ENCODE measurements at places on chromosomes 3 and 15.

- DNase-seq = no peak
These were observed 405.8 kb downstream of the IGSF11 start for GRCh38 chr3:118628704-118629341.

DNA sequence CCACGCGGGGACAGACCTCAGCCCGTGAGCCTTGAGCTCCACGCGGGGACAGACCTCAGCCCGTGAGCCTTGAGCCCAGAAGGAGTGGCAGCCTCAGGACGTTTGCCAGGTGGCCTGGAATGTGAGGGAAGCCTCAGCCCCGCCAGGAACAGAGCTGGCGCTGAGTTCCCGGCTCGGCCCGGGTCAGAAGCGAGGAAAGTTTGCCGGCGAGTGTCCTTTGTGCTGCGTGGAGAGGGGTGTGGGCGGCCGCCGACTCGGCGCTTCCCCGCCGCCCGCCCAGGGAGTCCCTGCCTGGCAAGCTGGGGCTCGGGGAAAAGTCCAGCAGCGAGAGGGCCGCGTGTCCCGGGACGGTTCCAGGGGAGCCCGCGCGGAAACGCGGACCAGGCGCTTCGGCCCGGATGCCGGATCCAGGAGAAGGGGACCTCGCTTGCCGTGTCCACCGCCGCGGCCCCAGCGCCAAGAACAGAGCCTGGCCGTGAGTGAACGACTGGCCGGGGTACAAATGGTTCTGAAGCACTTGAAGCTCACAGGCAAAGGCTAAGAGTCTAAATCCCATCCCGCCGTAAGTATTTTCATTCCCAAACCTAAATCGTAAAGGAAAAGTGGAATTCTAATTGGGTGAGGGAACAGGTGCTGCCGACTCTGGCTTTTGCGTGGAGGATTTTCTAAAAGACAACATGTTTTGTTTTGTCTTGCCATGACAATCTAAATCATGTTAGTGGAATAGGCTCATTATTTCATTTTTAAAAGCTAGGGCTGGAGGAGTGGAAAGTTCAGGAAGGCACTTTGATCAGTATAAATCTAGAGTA lies 1.7 kb downstream of the LRRN1 start:
- no peak for DNase-seq

DNA sequence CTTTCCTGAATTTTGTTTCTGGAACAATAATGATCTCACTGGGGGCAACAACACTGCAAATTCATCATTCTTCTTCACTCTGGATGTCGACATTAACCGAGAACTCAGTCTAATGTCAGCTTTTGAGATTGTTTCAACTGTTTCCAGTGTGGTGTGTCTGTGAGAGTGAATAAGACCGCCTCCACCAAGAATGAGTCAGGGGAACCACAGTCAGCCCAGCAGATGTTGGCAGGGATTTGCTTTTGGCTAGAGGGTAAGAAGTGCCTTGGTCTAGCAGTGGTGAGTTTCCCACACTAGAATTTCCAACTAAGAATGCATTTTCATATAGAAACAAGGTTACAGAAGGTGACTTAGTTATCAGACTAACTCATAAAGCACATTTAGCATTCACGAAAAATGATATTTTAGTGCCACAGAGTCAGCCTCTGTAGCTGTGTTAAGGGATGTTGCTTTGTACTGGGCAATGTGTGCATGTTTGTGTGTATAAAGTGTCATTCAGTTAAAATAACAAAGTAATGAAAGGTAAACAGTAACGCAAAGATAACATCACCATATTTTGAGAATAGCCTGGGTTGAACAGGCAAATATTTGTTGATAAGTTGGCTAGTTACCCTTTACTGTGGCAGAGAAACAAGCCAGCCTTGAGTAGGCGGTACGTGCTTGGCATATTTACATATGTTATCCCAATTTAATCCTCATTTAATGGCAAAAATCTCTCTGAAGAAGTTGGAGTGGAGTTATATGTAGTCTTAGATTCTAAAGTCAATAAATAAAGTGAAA lies 33.8 kb downstream of the DRD3 start:
- DNase-seq = no peak

- DNase-seq = no peak
These were observed 753 bp upstream of the FES start for GRCh38 chr15:90883526-90883975.

DNA sequence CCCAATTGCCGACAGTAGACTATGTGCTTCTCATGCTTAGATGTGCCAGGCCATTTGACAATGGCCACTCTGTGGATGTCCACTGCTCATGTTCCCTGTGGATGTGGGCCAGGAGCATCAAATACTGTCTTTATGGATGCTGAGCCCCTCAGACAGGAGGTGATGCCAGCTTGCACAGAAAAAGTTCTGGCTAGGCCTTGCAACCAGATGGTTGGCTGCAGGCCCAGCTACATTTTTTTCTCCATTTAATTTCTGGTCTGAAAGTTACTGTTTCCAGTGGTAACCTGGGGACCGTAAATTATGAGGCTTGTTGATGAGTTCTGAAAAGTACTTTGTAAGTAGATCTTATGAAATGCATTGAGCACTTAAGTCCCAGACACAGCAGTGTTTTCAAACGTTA lies 228.5 kb downstream of the CHL1 start:
- no peak for DNase-seq

DNA sequence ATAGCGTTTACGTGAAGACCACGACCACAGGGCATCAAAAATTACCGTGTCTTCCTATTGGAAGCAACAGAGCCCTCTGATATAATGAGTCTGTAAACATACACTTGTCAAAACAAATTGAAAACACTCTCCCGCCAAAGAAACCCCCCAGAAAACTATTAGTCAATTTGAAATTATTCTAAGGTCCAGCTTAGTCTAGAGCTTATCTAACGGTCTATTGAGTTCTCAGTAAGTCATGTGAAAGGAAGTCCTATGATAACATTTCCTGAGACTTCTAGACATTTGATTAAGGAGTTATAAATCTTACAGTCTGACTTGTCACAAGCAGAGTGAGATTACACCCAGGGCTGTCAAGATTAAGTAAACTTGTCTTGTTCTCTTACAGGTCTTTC lies 356.3 kb downstream of the FOXP1 start:
- no peak for DNase-seq

- DNase-seq = no peak
These were observed 1.1 kb downstream of the KCNH8 start for GRCh38 chr3:19149368-19149767.

- no peak for DNase-seq
These were observed 38.6 kb downstream of the MGA start for GRCh38 chr15:41698779-41699178.

GRCh38 chr3:148881286-148881685 lies 16.2 kb downstream of the CPA3 start:
- no peak for DNase-seq
